ENCODE measurements at places on chromosomes 16 and 17. TPM values are rescaled to one million over a fixed set of nuclear protein-coding genes. Genes with fewer than 3 reads are reported as not detected.

DHRS13 gene
- 8.2 TPM for total RNA-seq

RRN3 gene
- 18.0 TPM for total RNA-seq

POLG2 gene
- 21.3 TPM for total RNA-seq

PRRT2 gene
- total RNA-seq, result 15.0 TPM

- no peak for DNase-seq
Observed at GRCh38 chr17:12789075-12789480, 220 bp upstream of the ARHGAP44 start.

DNA sequence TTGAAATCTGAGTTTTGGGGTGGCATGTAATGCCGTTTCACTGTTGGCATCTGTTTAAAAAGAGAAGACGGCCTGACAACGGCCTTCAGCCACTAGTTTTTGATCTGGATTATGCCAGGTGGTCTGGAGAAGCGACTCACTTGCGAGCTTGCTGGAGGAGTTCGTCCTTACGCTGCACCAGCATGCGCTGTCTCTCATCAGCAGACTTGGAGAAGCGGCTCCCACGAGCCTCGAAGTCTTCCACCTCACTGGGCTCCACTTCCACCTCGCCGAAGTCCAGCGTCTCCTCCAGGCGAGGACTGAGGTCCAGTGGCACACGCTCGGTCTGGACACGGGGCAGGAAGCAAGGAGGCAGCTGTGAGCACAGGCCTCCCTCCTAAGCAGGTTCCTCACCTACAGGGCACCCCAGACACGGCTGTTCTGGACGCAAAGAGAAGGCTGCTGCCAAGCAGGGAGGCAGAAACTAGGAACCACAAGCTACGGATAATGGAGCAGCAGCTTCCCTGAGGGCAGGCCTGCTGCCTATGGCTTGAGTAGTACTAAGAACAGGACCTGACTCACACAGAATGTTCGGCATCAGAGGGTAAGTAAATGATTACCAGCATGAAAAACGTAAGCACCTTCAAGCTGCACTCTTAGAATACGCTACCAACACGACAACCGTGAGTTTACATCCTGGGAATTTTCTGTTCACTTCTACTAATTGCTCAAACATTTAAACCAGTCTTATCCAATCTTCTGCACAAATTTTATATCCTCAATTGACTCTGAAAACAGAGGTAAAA is 61.4 kb downstream of the AMFR start:
- no peak for DNase-seq

DNA sequence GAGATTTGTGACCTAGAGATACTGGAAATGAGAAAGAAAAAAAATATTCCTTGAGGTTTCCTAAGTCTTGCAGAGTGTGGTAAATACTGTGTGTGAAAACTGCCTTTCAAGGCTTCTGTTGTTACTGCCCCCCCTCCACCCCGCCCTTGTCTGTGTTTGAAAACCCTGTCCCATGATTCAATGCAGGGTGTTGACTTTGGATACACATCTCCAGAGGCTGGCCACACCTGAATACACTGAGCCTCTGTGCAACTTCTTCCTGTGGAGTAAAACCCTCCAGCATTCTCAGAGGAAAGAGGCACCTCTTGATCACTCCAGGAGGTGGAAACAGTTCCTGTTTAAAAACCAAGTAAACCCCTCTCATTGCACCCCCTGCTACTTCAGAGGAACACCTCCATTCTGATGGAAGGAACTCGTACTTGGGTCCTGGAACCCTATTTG is 123.0 kb upstream of the CACNG5 start:
- no peak for DNase-seq

DNA sequence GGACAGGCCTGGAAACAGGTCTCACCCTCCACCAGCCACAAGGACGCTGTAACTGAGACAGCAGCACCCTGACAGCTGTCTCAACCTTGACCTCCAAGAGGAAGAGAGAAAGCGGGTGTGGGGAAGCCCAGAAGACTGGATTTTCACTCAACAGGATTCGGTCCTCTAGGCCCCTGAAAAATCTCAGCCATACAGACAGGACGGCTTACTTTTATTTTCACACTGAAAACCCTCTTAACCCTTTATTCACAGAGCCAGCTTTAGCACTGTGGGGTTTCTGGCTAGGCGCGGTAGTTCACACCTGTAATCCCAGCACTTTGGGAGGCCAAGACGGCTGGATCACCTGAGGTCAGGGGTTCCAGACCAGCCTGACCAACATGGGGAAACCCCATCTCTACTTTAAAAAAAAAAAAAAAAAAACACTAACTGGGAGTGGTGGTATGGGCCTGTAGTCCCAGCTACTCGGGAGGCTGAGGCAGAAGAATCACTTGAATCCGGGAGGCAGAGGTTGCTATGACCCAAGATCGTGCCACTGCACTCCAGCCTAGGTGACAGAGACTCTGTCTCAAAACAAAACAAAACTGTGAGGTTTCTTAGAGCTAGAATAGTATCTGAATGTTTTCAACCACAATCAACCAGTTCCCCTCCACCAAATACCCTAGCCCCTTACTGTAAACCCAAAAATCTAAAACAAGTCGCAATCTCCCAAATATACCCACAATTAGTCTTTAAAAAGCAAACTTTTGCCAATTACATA is 5.3 kb downstream of the ANKRD11 start:
- DNase-seq, result no peak

GRCh38 chr17:76930107-76930506 is 61.9 kb downstream of the MGAT5B start:
- no peak for DNase-seq

DNA sequence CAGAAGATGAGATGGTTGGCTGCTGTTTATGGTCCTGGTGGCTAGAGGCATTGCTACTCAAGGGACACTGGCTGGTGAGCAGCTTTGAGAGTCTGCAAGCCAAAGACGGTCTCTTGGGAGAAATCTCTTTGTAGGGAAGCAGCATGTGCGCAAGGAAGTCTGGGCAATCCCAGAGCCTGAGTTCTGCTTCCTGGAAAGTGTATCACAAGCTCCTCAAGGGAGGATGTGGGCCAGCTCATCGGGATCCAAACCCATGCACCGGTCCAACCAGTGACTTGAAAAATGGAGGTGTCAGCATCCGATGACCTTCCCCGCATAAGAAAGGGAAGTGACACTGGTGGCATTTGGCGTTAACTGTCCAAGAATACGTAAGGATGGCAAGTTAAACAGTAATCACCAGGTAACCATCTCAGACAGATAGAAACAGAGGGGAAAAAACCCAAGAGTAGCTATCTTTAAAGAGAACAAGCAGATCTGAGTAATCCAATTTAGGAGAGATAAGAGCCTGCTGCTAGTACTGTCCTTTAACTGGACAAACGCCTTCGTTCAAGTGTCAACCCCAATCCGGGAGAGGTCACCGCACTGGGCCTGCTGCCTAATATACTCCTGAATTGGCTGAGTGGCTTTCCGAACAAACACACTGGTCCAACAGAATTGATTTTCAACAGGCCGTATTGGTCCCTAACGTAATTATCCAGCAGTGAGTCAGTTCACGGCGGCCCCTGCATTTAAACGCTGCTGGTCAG is 303.0 kb upstream of the ZFHX3 start:
- no peak for DNase-seq

DNA sequence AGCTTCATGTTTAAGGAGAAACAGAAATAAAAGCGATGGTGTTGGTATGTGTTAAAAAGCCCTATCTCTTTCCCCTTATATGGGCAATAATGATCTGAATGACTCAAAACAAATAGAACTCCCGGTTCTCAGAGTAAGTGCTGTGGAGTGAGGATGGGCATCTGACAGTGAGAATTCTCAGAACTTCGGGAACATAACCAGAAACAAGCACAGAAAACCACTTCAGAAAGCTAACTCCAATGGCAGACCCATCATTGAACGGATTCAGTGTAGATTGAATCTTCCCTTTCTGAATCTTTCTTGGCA is 67.2 kb downstream of the CDH8 start:
- no peak for DNase-seq

All from endothelial cell (in vitro differentiated cells).